ENCODE measurements at places on chromosomes 1 and 21.

GRCh38 chr1:4006676-4007374, 106.8 kb upstream of the C1orf174 start:
- DNase-seq: no peak

- DNase-seq: peak; percentile 27
Observed at GRCh38 chr1:31396633-31397351, 16.2 kb upstream of the SERINC2 start.

DNA sequence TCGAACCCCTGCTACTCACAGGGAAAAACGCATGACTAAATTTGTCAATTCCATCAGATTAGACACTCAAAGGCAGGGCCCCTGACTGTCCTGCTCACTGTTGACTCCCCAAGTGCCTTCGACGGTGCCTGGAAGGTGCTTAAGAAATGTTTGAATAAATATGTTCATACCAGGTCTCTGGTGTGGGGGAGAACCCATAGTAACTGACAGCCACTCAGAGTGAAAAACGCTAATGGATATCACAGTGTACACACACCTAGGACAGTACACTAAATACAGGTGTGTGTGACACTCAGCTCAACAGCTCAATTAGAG, 39.7 kb upstream of the WASF2 start:
- no peak for DNase-seq

GRCh38 chr1:243801378-243801777, 48.7 kb downstream of the AKT3 start:
- no peak for DNase-seq

- peak; percentile 67 for DNase-seq
Observed at GRCh38 chr1:193241132-193241827, 54.9 kb upstream of the B3GALT2 start.

DNA sequence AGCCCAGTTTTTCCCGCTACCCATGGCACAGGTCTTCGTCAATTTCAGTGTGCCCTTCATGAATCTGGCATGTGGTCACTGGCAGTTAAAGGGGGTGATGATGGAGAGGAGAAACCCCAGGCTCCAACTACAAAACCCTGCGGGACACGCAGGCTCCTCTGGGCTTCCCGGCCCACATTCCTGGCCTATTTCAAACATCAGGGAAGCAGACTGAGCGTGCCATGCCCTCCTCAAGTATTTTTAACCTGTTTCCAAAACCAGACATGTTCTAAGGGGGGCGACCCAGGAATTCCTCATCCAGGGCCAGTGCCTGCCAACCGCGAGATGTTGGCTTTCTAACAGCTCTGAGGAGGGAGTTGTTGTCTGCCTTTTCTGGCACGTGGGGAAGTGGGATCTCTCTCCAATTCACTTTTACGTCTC, 85.1 kb downstream of the CAPZB start:
- DNase-seq: no peak

- DNase-seq: no peak
Observed at GRCh38 chr1:52360595-52360968, 5.4 kb downstream of the CC2D1B start.

DNA sequence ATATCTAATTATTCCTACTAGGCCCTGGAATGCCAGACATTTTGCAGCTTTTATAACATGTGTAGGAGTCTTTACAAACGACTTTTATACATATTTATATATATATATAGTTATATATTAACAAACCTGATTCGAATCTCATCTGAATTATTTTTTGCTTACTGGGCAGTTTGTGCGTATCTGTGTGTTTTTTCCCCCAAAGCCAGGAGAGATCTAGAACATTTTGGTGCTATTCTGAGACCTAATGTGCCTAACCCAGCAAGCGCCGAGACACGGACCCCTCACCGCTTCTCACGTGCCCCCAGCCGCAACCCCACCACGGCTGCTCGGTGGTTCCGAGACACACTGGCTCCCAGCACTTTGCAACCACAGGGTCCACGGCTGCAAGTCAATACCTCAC, 54.8 kb downstream of the CASZ1 start:
- DNase-seq: no peak

GRCh38 chr21:45408801-45409261, 3.9 kb downstream of the COL18A1 start:
- no peak for DNase-seq

GRCh38 chr1:59046134-59046533, 250.8 kb upstream of the FGGY start:
- DNase-seq: no peak

GRCh38 chr21:20108016-20108415, 890.2 kb upstream of the NCAM2 start:
- no peak for DNase-seq

DNA sequence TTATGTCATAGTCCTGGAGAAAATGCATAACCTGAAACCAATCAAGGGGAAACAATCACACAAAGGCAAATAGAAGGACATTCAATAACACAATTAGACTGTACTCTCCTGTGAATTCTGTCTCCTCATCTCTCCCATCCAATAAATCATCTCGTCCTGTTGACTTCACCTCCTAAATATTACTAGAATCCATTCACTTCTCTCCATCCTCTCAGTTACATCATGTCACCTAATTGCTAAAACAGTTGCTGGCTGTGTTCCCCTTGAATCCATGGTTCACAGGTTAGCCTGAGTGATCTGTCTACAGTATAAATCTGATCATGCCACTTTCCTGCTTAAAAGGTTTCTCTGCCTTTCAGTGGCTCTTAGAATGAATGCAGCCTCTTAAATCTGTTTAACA, 220.2 kb downstream of the TGFB2 start:
- DNase-seq: no peak

- DNase-seq: no peak
Observed at GRCh38 chr1:56572334-56573050, 6.9 kb downstream of the PLPP3 start.
